ENCODE measurements at places on chromosomes 6 and 20.

GRCh38 chr6:28209753-28210535, 15.1 kb upstream of the ZSCAN9 start:
- DNase-seq, result no peak

DNA sequence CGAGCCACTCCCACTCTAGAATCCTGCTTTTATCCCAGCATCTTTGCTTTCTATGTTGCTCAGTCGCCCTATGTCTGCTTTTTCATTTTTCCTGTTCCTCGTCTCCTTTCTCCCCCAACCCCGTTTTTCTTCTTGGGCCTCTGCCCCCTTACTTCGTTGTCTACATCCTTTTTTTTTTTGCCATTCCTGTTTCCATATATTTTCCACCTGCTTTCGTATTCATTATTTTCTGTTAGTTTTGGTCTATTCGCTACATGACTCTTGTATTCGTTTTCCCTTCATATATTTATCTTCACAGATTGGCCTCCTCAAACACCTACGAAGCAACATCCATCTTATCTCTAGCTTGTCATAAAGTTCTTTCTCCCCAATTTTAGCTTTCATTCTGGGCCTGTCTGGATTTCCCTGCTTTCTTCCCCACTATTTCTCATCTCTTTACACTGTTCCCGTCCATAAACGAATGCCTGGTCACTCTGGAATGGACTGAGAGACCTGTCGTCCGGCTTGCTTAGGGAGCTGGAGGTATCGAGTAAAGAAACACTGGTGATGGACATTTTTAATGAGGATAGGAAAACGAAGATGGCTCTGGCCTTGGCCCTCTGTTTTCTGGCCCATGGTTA, 915 bp downstream of the PRRC2A start:
- no peak for DNase-seq

DNA sequence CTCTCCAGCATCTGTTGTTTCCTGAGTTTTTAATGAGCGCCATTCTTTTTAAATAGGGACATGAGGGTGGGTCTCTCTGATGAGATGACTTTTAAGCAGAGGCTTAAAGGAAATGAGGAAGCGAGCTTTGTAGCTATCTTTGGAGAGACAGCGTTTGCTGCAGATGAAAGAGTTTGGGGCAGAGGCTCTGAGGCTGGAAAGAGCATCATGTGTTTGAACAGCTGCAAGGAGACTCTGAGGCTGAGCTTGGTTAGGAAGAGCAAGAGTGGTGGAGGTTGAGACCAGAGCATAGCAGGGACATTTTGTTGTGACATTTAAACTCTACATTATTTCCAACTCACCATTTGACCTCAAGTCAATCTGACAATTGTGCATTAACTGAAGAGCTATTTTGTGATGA, 38.3 kb upstream of the TMX4 start:
- DNase-seq, result no peak

DNA sequence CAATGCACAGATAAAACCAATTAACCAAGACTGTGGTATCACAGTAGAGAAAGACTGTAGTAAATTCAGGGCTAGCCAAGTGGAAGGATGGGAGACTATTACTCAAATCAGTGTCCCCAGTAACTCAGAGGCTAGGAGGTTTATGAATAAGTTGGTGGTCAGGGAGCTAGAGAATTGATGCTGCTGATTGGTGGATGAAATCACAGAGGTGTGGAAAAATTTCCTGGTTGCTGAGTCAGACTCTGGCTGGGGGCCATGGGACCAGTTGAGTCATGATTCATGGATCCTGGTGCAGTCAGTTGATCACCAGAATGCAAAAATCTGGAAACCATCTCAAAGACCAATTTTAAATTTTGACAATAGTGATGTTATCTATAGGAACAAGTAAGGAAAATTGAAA, 555.9 kb downstream of the C6orf118 start:
- DNase-seq, result no peak

- DNase-seq, result no peak
Measured at GRCh38 chr20:61500791-61501321, 248.8 kb downstream of the CDH4 start.

Data from bone marrow (tissue), 2 donors.